ENCODE measurements at places on chromosomes 2 and 18.
A peak's percentile ranks its signal among the peaks of the same experiment; 100 is the strongest.

DNA sequence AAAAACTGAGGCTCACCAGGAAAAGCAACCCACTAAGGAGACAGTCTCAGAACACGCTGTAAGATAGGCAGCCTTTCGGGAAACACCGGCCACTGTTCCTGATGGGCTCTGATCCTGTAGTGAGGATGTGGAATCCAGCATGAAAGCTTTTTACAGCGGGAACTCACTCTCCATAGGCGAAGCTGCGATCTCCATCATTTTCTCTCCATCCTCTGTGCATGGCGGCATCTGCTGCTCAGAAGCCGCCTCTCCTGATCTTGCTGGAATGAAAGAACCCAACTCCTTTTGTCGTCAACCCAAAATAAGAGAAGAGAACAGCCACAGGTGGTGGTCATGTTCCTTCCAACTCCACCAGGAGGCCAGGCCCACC lies 49.9 kb downstream of the TMEM18 start:
- DNase-seq, result no peak

DNA sequence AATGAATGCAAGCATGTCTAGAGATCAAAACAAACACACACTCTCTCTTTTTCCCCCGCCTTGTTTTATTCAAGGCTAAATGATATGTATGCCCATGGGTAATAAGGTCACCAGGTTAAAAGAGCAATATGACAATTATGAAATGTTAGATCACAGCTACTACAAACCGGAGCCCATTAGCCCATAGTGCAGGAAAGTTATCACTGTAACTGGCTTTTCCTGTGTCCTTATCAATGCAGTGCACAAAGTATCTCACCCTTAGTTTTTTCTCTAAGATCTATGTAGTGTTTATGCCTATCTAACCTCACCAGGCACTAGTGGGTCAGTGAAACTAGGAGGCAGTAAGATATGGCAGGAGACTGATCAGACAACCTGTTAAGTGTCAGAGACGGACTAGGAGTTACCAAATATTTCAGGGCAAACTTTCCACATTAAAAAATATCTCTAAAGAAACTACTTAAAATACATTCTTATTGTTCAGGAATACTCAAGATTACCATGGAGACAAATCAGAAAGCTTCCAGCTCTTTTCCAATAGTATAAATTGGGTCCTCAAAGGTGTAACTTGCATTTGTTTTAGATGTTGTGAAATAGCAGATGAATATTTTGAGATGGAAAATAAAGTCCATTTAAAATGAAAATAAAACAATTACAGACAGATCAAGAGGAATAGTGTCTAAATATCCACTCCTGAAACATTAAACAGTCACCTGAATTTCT lies 282.2 kb downstream of the EXOC6B start:
- no peak for DNase-seq

- DNase-seq, result no peak
Observed at GRCh38 chr18:46322941-46323340, 218.8 kb downstream of the HAUS1 start.

GRCh38 chr2:162337868-162338267 lies 6.1 kb upstream of the GCA start:
- no peak for DNase-seq

DNA sequence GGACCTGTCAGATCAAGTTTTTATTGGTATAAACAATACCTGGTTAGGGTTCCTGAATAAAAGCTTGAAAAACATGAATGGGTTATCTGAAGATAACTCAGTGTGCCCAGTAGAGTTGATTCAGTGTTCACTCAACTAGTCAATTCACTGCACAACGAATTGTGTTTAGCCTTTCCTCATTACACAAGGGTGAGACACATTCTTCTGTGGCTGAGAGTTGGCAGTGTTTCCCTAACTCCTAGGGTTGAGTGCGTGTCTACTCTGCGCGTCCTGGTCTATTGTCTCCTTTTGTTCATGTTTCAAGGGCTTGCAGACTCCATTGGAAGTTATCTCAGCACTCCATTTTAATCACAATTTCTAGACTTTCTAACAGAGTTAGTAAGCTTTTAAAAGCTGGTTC lies 32.8 kb upstream of the TMEM178A start:
- peak; percentile 67 for DNase-seq

DNA sequence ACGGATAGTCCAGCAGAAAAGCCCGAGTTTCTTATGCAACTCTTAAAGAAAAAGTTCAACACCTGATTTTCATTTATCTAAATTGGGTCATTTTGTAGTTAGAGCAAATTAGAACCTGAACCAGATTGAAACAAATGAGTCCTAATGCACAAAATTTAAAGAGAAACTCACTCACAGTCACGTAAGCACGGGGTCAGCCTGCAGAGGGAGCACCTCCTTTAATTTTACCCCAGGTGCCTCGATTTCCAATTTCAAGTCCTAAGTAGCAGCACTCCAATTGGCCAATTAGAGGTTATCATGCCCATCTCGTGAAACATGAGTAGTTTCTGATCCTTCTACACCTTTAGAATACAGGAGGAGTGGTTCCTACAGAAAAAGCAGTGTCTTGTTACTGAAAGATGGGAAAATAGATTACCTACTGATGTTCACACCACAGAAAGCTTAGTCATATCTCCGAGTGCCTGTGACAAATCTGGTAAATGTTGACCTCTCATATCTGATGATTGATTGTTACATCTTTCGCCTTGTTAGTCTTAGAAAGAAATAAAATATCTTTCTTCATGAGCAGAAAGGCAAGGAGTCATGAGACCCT lies 1929.8 kb upstream of the LRRTM1 start:
- DNase-seq, result no peak

- no peak for DNase-seq
Observed at GRCh38 chr2:73285159-73285739, 971 bp upstream of the FBXO41 start.

DNA sequence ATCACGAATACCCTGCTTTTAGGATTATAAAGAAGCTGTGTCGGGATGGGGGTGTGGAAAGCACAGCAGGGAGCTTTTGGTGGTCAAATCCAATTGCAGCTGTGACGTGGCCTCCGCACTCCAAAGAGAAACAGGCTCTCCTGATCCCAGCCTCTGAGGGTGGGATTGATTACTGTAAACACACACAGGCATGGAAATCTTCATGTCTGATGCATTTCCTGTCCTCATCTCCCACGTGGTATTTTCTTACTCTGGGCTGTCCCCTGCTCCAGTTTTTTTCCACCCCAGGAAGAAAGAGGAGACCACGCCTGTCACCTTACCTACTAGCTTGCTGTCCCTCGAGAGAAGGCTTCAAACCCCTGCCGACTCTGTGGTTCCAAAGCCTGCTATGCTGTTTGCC lies 22.7 kb downstream of the RNF152 start:
- peak; percentile 64 for DNase-seq

DNA sequence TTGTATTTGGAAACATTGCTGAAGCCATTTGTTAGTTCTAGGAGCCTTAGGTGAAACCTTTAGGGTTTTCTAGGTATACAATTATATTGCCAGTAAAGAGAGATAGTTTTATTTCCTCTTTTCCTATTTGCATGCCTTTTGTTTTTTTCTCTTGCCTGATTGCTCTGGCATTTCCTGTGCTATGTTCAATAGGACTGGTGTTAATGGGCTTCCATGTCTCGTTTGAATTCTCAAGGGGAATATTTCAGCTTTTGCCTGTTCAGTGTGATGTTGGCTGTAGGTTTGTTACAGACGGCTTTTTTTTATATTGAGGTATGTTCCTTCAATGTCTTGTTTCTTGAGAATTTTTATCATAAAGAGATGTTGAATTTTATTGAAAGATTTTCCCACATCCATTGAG lies 1054.9 kb upstream of the NXPH2 start:
- DNase-seq, result no peak

GRCh38 chr2:77839102-77839501 lies 316.9 kb upstream of the LRRTM4 start:
- no peak for DNase-seq

DNA sequence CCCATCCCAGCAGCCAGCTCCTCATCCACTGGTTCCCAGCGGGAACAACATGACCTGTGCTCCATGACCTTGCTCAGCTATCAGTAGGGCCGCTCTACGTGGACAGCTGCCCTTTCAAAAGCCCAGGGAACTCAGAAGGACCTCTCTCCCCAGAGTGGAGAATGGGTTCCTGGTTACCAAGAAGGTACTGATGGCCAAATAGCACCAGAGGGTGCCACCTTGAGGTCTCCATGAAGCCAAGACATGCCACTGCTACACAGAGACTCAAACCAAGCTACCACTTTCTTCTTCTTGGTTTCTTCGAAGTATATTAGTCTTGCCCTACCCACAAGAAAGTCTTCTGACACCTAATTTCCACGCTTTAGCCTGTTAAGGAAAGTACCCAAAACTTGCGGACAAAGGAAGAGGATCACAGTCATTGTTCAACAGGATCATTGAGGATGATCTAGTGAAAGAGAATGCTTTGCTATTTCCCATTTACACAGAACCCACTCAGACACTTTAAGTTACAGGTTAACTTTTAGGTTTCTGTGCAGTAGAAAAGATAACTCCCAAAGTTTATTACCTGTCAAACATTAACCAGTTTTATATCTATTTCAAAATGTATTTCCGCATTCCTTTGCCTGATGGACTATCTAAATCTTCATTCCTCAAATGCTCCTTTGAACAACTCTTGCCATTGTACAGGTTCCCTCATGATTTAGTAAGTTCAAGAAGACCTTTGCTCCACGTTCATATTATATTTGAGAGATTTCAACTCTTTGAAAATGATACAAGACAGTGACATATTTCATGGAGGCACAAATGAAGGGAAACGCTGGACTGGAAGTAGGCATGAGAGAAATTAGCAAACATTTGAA lies 102.2 kb downstream of the ALPK2 start:
- DNase-seq, result no peak

All from RPMI7951 (cell line).